T1000 (cell line): ENCODE measurements at places on chromosomes 16 and 17.

DNA sequence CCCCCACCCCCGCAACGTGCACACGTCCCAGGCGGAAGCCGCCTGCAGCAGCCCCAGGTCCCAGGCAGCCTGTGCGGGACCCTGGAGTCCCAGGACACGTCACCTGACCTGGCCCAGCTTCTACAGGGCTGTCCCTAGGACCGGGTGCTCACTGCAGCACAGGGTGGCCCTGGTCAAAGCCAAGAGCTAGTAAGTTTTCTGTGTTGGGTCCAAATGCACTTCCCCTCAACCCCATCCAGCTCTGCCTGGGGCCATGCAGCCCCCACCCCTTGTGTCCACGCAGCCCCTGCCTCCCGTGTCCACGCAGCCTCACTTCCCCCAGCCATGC, 22.1 kb upstream of the PVALEF start:
- DNase-seq, result no peak

GRCh38 chr17:35809855-35810461, 674 bp downstream of the TAF15 start:
- no peak for DNase-seq

- DNase-seq, result no peak
Measured at GRCh38 chr16:2914233-2914632, 2.5 kb downstream of the FLYWCH1 start.

DNA sequence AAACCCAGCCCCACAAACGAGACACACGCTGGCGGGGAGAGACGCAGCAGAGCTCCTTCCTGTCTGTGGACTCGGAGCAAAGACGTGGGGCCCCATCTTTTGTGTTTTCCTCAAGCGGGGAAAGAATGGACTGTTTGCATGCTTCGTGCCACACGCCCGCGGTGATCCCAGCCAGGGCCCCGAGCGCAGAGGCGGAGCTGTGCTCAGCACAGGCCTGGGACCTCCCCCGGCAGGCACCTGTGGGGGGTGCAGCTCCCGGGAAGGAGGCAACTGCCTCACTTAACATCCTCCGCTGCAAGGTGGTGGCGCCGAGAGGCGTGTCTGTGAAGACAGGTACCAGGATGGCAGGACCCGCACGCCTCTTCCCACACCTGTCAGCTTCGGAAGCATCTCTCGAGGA, 19.1 kb downstream of the TRARG1 start:
- DNase-seq, result no peak

DNA sequence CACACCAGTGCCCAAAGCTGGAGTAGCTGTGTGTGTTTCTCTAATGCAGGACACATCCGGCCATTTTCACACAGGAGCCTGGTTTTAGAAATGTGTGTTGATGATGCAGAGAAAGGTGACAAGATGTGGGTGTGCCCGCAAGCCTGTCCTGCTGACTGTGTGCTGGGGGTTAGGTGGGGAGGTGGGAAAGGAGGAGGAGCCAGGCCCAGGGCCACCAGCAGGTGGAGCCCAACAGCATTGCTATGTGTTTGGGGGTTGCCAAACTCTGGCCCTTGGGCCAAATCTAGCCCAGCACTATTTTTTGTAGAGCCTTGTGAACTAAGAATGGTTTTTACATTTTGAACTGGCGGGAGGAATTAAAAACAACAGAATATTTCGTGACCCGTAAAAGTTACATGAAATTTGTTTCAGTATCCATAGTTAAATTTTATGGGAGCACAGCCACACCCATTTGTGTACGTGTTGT, 61.7 kb upstream of the LGALS9 start:
- DNase-seq, result no peak

GRCh38 chr17:82095777-82096708, 2.0 kb downstream of the FASN start:
- no peak for DNase-seq

- DNase-seq, result no peak
Measured at GRCh38 chr16:10558305-10558704, 22.1 kb downstream of the EMP2 start.

GRCh38 chr16:21056396-21056795, 94.2 kb downstream of the DNAH3 start:
- DNase-seq, result no peak
